K562 (cell line): ENCODE measurements at places on chromosomes 2 and 18.

DNA sequence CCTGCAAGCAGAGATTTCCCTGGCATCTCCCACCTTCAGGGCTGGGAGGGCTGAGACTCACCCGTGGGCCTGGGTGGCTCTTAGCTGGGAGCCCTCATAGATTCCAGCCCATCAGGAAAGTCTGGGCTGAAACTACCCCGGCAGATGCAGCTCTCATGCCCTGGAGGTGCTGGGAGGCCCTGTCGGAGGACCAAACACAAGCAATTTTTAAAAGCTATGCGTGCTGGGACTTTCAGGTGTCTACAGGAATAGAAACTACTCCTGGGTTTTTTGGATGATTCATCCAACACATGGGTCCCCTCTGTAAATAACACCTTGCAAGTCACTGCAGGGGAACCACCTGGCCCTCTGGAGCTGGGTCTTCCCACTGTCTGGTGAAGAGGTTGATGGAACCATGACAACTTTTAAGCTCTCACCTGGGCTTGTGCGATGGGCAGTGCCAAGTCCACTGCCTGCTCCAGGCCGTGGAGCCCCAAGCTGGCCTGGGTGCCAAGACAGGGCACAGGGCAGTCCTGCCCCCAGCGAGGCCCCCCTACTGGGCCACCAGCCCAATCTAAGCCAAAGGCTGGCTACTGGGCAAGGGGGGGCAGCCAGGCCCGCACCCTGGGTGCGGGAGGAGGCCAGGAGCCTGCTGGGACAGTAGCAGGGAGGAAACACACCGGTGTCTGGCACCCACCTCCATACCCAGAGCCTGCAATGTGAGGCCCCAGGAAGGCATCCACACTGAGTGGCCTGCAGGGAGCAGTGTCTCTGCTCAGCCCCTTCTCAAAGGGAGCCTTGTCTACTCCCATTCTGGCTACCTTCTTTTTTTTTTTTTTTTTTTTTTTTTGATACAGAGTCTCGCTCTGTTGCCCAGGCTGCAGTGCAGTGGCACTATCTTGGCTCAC, 1.1 kb upstream of the GPR55 start:
- DNase-seq, result no peak

- DNase-seq, result no peak
Measured at GRCh38 chr2:17541531-17541950, 1.0 kb downstream of the VSNL1 start.

DNA sequence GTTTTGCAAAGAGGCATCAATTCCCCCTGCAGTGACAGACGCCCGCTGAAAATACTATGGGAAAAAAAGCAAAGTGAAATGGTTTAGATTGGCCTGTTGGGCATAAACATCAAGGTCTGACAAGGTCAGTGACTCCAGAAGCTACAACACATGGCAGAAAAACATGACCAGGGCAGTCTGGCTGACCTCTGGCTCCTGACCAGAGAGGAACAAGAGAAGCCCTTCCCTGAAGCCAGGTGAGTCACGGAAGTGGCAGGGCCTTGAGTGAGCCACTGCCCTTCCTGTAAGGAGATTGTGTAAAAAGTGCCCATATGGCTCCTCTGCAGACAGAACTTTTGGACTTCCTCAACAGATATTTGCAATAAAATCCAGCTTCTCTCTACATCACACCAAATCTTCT, 72.0 kb downstream of the DNER start:
- no peak for DNase-seq

- no peak for DNase-seq
Measured at GRCh38 chr18:79942786-79943607, 8.5 kb downstream of the SLC66A2 start.

DNA sequence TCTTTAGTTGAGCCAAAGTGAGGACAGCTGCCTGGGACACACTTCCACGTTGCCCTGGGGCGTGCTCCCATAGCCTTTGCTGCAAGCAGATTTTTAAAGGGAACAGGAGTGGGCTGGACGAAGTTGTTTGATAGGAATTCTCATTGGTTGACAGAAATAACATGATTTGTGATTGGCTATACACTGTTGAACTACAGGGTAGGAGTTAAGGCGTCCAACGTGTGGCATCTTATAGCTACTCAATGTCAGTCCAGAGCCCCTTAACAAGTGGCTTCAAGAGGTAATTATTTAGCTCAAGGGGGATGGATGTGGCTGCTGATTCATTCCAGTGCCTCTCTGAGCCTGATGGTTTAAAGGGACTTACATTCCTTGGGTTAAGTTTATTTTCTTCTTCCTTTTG, 65.5 kb downstream of the ACAA2 start:
- no peak for DNase-seq

DNA sequence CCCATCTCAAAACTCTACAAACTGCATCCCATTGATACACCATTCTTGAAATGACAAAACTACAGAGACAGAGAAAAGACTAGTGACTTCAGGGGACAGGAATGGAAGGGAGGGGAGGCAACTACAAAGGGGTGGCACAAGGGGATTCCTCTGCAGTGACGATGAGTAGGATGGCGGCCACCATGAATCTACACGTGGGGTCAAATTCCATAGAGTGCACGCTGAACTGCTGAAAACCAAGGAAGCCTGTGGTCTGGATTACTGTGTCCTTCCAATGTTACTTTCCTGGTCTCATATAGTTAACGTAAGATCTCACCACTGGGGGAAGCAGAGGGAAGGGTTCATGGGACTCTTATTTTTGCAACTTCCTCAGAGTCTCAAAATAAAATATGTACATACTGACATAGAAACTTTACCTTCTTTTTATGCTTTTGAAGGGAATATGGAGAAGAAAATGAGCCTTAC, 23.6 kb downstream of the COX7A2L start:
- DNase-seq, result no peak

- DNase-seq, result no peak
Measured at GRCh38 chr2:15527074-15527739, 33.9 kb downstream of the NBAS start.

GRCh38 chr18:32576296-32576916, 105.7 kb upstream of the GAREM1 start:
- DNase-seq, result no peak

- no peak for DNase-seq
Measured at GRCh38 chr2:79980816-79981215, 323.7 kb downstream of the LRRTM1 start.

DNA sequence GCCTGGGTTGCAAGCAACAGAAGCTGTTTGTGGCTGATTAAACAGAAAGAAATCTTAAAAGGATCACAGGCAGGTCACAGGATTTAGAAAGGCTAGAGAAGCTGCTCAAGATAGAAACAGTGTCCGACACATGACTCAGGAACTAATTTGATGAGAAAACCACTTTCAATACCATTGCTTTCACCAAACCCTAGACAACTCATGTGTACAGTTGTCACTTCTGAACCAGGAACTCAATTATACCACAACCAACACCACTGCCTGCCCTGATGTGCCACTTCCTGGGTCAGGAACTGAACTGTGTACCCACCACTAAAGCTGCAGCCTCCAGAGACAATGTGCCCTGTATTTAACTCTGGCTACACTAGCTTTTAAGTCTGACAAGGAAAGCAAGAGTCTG, 56.0 kb downstream of the TMEM247 start:
- DNase-seq, result no peak

DNA sequence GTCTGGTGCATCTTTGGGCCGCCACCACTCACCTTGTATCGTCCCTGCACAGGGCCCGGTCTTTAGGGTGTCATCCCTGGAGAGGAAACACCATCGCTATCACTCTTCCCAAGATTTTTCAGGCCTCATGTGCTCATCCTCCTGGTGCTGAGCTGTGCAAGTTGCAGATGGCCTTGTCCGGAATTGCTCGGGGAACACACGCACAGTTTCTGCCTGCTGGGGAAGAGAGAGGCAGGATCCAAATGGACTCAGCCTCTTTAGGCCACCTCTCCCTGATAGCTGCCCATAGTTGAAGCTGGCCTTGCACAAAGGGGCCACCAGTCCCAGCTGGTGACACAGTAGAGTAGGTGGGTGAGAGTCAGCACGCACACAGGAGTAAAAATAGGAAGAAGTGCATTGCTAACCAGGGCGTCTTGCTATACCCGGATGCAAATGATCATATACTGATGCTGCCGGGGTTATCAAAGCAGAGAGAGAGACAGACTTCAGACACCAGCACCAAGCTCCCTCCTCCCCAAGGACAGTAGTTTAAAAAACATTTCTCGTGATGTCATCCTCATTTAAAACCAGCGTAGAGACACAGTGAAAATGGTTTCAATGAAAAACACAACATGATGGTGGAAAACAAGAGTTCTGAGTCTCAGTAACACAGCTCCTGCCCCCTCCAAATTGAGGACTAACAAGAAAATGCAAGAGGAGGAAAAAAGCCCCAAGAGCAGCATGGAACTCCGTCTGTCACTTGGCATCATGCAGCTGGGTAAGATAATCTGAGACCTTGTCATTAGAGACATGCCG, 147.5 kb upstream of the NCK2 start:
- DNase-seq, result no peak

- no peak for DNase-seq
Measured at GRCh38 chr2:33339269-33339668, 137.2 kb upstream of the RASGRP3 start.

DNA sequence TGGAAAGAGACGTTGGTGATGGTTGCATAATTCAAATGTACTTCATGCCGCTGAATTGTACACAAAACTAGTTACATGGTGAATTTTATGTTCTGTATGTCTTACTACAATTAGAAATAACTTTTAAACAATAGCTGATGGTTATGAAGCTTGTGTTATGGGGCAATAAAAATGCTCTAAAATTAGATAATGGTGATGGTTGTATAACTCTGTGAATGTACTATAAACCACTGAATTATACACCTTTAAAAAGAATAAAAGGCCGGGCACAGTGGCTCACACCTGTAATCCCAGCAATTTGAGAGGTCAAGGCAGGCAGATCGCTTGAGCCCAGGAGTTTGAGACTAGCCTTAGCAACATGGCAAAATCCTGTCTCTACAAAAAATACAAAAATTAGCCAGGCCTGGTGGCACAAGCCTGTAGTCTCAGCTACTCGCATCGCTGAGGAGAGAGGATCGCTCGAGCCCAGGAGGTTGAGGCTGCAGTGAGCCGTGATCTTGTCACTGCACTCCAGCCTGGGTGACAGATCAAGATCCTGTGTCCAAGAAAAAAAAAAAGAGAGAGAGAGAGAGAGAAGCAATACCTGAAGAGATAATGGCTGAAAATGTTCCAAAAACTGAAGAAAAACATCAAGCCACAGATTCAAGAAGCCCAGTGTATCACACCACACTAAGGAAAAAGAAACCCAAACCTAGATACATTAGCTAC, 6.3 kb downstream of the RNU4ATAC start:
- DNase-seq, result no peak

DNA sequence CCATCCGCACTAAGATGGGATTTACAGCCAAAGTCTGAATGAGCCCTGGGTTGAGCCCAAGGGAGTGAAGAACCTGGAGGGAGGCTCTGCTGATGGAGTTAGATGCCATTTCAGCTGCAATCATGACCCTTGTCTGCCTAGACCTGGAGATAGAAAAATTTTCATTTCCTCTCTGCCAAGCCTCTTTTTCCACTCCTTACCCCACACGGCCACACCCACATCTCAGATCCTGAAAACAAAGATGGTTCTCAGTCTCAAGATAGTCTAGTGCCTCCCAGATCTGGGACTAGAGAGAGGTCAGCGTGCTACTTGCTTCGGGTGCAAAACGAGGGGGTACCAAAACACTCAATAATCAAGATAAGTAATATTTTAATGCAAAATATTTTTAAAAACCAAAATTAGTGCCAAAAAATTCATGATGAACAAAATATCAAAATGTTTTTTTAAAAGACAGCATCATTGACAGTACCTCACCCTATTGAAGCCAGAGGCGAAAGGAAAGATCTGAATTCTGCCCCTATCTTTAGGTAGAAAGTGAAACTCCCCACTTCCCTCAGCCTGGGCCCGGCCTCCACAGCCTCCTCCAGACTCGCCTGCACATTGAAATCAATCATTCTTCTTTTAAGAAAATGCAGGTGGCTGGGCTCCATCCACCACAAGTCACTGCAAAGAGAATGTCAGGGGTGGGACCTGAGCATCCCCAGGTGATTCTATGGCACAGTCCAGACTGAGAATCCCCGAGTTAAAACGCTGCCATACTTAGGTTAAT, 57.8 kb upstream of the GPR45 start:
- DNase-seq, result no peak

- no peak for DNase-seq
Measured at GRCh38 chr2:197358931-197359330, 48.4 kb upstream of the ANKRD44 start.

GRCh38 chr18:35040638-35040987, 600 bp upstream of the MAPRE2 start:
- DNase-seq, result no peak

DNA sequence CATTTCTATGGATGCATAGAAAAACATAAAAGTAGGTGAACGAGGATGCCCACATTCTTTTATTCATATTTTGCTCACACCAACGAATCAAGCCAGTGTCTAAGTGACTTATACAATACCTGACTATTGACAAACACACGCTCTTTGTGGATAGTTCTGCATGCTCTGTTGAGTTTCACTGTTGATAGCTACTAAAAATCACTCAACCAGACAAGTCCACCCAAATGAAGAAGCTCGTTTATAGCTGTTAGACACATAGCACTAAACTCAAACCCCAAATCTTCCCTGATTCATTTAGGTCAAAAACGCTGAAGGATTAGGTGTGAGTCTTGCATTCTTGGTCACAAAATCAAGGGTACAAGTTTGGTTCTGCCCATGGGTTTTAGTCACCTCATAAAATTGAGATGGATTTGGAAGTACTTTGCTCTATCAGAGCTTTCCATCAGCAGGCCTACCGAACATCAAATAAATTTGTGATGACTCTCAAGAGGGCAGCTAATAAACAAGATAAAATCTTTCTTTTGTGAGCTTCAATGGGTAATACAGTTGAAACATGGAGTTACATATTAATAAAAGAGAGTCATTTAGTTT, 92.7 kb upstream of the ETAA1 start:
- no peak for DNase-seq

- DNase-seq, result no peak
Measured at GRCh38 chr2:127665267-127665893, 9.9 kb downstream of the LIMS2 start.

DNA sequence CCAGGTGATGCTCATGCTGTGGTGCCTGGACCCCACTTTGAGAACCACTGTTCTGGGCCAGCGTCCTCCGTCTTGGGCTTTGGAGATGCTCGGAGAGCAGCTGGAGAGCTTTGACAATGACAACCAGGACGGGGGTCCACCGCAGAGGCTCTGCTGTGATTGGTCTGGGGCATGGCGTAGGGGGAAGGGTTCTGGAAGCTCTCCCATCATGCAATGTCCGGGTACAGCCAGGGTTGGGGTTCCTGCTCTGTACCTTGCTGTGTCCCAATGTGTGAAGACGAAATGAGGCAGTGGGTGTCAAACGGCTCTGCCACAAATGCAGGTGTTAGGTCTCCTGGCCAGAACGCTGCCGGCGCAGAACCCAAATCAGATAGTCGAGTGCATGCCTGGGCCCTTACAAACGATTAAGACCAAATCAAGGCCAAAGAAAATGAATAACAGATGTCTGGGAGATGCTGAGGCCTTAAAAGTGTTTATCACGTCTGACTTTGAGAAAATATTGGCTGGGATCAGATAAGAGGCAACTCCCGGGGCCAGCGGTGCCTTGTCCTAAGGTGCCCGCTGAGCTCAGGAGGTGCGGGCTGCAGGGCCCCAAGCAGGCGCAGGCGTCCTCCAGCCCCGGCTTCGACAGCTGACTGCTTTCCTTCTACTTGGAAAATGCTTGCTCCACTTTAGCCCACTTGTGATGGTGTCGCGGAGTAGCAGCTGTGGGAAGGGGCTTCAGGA, 117.2 kb downstream of the VAPA start:
- no peak for DNase-seq

- no peak for DNase-seq
Measured at GRCh38 chr2:30733876-30734520, 73.2 kb downstream of the CAPN13 start.
